Activated CD8-positive, alpha-beta memory T cell treated with anti-CD3 and anti-CD28 coated beads for 4 hours (primary cell): ENCODE measurements at places on chromosomes 16 and 17.

- no peak for DNase-seq
These were observed 664 bp downstream of the NQO1 start for GRCh38 chr16:69725480-69726312.

- no peak for DNase-seq
These were observed 44.8 kb upstream of the IRX3 start for GRCh38 chr16:54331241-54332002.

DNA sequence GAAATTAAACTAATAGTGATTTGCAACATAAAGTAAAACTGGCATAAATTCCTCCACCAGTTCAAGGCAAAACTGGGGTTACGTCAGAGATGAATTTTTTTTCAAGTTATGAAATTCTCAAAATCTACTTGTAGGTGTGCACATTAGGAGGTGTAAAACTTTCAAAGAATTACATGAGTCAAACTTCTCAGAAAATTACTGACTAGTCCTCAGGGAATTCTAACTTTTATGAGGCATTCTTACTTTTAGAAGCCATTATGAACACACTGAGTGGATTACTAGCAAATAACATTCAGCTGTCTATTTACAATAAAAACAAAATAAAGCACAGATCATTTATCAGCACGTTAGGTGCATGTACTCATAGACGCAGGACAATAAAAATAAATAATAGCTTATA lies 348.7 kb downstream of the CDH11 start:
- no peak for DNase-seq

GRCh38 chr17:62065611-62066468 lies 762 bp upstream of the MED13 start:
- DNase-seq, result peak; percentile 96

- no peak for DNase-seq
These were observed 8.8 kb downstream of the ZG16B start for GRCh38 chr16:2838928-2839327.

- DNase-seq, result no peak
These were observed 95.2 kb upstream of the CIBAR2 start for GRCh38 chr16:85207357-85207921.

DNA sequence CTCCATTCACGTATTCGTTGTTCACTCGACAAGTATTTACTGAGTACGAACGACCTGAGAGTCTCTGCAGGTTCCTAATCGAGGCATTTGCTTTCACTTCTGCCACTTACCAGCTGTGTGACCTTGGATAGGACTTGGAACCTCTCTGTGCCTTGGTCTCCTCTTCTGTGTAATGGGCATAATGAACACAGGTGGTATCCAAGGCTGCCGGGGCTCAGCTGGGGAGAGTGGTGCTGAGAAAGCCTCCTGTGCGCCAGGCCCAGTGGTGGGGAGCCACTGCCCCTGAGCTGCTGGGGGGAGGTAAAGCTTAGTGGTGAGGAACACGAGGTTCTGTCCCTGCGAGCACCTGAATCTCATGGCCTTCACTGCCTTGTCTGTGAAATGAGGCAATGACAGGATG lies 150.7 kb downstream of the IRF8 start:
- DNase-seq, result no peak

- no peak for DNase-seq
These were observed 19.7 kb downstream of the SLC7A6 start for GRCh38 chr16:68283801-68284598.
